Left cardiac atrium (tissue), 4 donors: ENCODE measurements at places on chromosomes 5 and 9. TPM values are rescaled to one million over a fixed set of nuclear protein-coding genes. Genes with fewer than 3 reads are reported as not detected.

The RRAGA gene
- total RNA-seq = 94.6 TPM

The FYB1 gene
- total RNA-seq = 13.4 TPM

The ADAMTSL2 gene
- total RNA-seq = 16.7 TPM

The HTR4 gene
- 4.7 TPM for total RNA-seq

The BARX1 gene
- total RNA-seq = not detected

The TAF1L gene
- total RNA-seq = not detected

The EEIG1 gene
- 27.3 TPM for total RNA-seq

The ANKRD18A gene
- 5.1 TPM for total RNA-seq

The CDC14B gene
- 15.1 TPM for total RNA-seq

The SLC24A2 gene
- not detected for total RNA-seq

The NCS1 gene
- 11.5 TPM for total RNA-seq

DNA sequence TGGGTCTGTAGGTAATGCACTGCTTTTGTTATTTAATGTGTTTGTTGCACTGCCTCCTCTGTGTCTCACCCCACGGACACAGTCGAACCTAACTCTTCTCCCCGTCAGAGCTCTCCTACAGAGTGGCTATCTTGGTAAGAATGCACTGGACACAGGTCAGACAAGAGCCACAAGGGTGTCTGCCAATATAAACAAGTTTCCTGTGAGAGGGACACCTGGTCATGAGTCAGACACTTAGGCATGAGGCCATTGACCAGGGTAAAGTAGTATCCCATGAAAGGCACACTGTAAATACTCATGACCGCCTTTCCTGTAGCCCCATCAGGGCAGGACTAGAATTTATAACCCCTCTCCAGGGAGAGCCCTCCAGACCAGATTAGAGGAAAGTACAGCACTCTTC, 115.5 kb downstream of the SLC12A2 start:
- DNase-seq = no peak

- peak; percentile 28 for DNase-seq
Observed at GRCh38 chr5:147310059-147310704, 75.4 kb downstream of the STK32A start.

DNA sequence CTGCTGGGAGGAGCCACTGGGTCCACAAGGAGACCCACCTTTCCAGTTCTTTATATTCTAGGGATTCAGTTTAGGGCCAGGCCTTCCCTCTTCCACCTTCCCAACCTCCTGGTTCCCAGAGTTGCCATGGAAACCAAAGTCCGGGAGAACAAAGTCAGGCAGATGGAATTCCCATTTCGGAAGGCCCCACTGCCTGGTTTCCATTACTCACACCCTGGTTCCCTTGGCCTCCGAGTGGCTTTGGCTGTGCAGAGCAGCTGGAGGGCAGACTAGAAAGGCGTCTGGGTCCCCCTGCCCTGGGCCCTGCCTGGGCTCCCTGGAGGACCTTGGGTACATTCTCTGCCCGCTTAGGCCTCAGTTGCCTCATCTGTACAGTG, 136.1 kb downstream of the RGS3 start:
- peak; percentile 51 for DNase-seq

- no peak for DNase-seq
Observed at GRCh38 chr5:143448518-143448917, 45.0 kb upstream of the NR3C1 start.

GRCh38 chr9:74663439-74663838, 166.3 kb downstream of the RORB start:
- no peak for DNase-seq

DNA sequence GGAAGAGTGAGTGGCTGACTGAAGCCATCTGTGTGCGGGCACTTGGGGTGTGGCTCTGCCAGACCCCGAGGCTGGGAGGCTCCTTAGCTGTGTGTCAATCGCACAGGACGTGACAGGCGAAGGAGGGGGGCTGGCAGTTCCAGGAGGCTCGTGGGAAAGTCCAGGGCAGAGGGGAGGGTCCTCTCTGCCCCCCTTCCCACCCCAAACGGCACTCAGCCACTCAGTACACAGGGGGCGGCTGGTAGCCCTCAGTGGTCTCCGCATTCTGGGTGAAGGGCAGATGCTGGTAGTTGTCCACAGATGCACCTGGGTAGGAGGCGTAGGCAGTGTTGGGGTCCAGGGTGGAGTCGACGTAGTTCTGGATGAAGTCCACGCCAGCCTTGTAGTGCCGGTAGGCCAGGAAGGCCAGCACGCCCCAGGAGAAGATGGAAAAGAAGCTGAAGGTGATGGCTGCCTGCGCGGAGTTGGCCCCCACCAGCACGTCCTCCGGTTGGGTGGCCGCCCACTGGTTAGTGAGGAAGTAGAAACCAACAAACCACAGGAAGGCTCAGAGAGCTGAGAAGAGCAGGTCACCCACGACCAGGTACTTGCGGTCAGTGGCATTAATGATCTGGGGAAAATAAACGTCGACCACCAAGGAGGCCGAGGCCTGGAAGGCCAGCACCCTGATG, 85.4 kb upstream of the CEP78 start:
- DNase-seq = no peak

DNA sequence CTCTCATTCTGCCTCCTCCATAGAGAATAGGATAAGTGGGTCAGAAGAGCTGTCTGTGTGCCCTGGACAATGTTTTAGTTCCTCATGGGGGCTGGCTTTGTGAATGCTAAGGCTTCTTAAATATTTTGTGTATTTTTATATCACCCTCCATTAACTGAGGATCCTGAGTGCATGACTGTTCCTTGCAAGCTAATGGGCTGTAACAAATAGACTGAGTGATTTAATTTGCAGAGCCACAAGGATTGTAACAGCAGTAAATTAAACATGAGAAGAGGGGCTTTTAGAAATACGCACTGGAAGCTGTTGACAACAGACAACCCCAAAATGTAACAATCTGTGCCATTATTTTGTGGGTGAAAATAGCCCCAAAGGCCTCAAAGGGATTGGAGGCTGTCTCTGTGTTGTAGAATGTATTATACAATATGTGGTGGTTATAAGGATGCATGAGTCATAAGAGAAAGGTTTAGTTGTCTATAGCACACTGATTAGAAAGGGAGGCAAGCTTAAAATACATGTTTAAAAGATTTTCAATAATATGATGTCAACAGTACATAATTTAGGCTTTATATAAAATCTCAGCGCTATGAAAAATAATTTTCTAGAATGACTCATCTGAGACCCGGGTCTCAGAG, 152.7 kb upstream of the ACTBL2 start:
- DNase-seq = no peak

DNA sequence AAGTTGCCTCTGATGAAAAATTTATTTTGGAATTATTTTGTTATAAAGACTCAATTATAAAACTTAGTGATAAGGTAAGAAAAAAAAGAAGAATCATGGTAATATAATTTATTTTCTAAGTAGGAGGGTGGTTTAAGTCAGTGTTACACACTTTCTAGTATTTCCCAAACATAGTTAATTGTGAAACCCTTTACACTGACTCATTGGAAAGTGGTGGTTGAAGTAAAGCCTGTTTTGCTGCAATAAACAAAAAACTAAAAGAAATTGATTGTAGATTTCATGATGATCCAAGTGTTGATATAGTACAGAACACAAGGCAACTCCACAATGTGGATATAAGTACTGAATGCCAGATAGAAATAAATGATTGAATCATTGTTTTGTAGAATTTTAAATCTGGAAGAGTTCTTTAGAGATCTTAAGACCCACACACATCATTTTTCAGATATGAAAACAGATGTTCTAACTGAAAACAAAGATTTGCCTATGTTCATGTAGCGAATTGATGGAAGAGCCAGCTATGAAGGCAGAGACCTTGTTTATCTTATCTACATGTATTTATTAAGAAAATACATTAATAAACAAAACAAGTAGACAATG, 539.8 kb downstream of the PRELID2 start:
- no peak for DNase-seq

GRCh38 chr5:120368923-120369715, 95.0 kb upstream of the PRR16 start:
- no peak for DNase-seq

DNA sequence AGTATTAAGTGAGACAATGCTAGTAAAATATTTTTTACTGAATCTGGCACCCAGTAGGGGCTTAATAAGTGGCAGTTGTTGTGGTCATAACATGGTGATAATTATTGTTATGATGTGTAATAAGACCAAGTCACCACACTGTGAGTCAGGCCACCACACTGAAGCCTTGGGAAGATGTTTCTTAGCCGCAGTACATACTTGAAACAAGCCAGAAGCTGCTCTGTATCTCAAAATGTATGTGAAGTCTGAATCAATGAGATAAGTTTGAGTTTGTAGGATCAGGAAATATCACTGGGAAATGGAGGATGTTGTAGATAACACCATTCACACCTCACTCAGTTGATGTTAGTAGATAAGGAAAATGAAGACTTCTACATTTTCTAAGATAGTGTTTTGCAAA, 51.3 kb upstream of the PTPN3 start:
- no peak for DNase-seq

DNA sequence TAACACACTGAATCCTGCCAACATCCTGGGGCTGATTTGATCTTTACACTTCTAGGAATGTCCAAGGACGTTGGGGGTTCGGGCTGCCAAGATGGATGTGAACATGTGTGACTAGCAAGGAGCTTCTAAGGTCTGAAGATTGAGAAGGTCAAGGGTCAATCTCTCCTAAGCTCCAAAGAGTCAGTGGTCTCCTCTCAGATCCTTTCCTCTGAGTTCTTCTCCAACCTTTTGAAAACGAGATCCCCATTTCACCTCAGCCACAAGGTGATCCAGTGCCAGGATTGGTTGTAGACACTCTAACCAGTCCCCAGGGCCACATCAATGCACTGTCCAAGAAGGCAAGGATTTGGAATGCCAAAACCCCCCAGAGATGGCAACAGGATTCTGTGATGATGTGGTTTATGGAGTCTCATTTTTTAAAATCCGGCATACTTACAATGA, 266.8 kb downstream of the NDUFS4 start:
- no peak for DNase-seq

DNA sequence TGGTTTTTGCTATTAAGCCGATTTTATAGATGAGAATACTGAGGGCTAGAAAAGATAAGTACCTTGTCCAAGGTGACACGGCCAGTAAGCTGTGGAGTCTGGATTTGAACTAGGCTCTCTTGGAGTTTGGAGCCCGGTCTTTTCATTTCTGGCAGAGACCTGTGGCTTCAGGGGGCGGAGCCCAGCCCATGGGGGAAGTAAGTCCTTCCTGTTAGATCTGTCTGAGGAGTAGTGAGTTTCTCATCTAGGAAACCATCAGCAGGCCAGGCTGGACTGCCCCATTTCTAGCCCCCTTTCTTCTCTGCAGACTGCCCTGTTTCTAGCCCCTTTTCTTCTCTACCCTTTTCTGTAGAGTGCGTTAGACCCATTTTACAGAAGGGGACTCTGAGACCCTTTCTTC, 521 bp upstream of the PTGS1 start:
- DNase-seq = peak; percentile 53

DNA sequence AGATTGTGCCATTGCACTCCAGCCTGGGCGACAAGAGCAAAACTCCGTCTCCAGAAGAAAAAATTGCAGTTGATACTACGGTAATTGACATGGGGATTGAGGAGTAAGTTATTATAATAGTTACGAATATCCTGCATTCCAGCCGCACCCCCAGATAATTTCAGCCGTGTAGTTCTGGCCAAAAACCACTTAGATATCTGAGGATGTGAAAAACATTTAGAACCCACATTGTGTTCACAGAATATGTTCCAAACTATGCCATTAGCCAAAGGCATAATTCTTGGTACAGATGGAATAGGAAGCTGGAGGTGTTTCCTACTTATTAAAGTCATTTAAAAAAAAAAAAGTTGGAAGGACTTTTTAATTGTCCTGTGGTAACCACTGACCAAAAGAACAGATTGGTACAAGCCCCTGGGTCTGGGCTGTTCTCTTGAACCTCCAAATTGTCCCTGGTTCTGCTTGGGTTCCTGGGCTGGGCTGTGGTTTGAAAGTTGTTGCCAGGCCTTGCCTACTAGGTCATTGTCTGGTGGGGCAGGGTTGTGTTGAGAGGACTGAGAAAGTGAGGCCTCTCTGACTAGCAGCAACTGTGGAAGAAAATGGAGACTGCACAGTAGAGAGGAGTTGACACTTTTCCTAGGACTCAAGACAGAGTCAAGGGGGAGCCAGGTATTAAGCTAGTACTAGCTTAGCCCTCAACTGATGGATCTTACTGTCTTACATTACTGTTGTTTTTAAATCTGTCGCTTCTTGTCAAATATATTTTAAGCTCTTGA, 198.8 kb downstream of the NR3C1 start:
- no peak for DNase-seq

DNA sequence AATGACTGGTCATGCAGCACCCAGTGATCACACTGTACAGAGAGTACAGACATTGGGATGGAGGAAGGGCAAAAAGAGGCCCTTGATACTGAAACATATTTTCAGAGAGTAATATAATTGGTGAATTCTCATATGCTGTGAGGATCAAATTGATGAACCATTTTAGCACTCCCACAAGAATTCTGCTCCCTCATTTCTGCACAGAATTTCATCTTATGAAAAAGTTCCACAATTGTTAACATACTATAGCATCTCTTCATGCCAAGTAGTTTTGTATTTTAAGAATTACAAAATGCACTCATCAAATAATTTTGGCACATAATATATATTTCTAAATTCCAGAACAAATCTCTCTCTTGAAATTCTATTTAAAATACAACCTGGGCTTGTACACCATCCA, 351.2 kb downstream of the PDE4D start:
- no peak for DNase-seq

GRCh38 chr5:124728968-124729332, 17.5 kb downstream of the ZNF608 start:
- DNase-seq = no peak

- no peak for DNase-seq
Observed at GRCh38 chr5:138711087-138711486, 42.1 kb upstream of the CTNNA1 start.

GRCh38 chr5:122871661-122872060, 26.2 kb downstream of the SNX24 start:
- DNase-seq = no peak

- peak; percentile 72 for DNase-seq
Observed at GRCh38 chr9:136565086-136565714, 19.4 kb upstream of the NOTCH1 start.

DNA sequence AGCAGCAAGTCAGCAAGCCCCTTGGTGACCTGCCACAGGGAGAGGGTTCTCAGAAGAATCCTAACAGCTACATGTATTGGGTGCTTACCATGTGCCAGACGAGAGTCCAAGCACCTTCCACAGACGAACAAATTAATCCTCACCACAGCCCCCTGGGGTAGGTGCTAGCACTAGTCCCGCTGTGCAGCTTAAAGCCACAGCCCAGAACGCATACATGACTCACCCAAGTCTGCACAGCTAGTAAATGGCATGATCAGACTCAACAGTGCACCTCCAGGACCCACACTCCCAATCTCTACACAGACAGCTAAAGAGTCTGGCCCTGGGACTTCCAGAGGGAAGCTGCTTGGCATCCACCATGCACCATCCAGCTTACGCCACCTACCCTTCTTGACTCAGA, 111.5 kb downstream of the PAX5 start:
- DNase-seq = no peak
